Bronchus fibroblast of lung (primary cell): ENCODE measurements at places on chromosomes 16 and 17. TPM values are rescaled to one million over a fixed set of nuclear protein-coding genes. Genes with fewer than 3 reads are reported as not detected.

Gene PRCD
- 1.2 and 2.2 TPM in 2 replicates for total RNA-seq

Gene LRRC75A
- 0.34 and 0.59 TPM in 2 replicates for total RNA-seq

Gene SLC5A2
- total RNA-seq, result not detected in 2 replicates

Gene HSD17B2
- not detected in 2 replicates for total RNA-seq

Gene SLC43A2
- total RNA-seq, result 7.1 and 12.1 TPM in 2 replicates

Gene SNAI3
- under 0.01 and 0.45 TPM in 2 replicates for total RNA-seq

Gene SMIM36
- not detected in 2 replicates for total RNA-seq

Gene AGRP
- not detected in 2 replicates for total RNA-seq
